ENCODE measurements at places on chromosomes 3 and 15.

DNA sequence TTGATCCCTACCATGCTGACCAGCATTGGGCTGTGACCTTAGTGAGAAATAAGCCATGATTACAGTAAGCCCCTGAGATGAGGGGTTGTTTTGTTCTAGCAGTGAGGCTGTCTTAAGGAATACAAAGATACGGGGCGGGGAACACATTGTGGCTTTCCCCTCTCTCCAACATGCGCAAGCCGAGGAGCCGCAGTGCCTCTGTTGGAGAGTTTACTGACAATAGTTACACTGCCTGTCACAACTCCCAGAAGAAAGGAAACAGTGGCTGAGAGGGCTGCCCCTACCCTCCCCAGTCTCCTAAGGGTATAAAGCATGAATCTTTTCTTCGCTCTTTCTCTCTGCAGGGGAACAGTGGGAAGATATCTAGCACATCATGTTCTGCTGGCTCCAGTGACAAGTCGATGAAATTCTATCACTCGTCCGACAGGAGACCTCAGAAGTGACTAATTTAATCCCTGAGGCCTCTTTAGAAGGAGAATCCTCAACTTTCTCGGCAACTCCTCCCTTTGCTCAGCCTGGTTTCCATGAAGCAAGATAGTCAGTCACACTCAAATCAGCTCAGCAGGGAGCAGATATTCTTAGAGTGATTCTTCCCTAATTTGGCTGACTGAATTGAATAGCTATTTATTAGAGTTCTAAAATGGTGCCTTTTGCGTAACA is 409.0 kb upstream of the PROK2 start:
- DNase-seq: no peak

- no peak for DNase-seq
Observed at GRCh38 chr3:197858133-197858532, 67.1 kb downstream of the LRCH3 start.

GRCh38 chr15:35061825-35062737 is 23.0 kb downstream of the NANOGP8 start:
- no peak for DNase-seq

DNA sequence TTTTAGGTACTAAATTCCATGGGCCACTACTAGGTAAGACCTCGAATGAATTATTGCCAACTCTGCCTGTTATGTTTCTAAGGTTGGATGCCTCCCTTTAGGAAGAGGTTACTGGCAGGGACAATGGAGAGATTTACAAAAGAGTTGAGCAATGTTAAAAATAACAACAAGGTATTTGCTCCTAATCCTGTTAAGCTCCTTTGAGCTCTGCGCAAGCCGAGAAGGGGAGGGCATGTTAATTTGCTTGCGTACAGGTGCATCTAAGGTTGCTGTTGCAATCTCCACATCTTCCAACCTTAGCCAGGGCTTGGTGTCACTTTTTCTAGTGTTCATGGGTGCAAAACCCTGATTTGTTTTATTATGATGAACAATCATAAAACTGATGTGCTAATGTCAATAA is 161.5 kb upstream of the TPM1 start:
- DNase-seq: no peak

- no peak for DNase-seq
Observed at GRCh38 chr3:16770021-16770420, 114.7 kb upstream of the PLCL2 start.

DNA sequence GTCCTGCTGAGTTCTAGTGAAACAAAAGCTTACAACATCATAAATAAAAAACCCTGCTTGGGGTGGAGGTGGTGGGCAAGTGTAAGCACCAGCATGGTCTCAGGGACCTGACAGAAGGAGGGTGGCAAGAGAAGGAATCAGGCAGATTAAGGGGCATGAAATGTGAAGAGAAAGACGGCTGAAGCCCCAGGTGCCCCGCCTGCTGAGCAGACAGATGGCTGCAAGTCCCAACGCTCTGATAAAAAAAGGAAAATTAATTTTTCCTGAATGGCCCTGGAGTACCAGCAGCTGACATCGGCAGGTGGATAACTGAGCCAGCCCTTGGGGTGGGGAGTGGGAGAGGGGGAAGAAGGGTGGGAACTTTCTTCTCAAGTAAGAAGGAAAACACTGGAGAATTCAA is 137.9 kb downstream of the XXYLT1 start:
- DNase-seq: no peak

GRCh38 chr15:39730552-39730951 is 52.1 kb downstream of the FSIP1 start:
- DNase-seq: no peak

DNA sequence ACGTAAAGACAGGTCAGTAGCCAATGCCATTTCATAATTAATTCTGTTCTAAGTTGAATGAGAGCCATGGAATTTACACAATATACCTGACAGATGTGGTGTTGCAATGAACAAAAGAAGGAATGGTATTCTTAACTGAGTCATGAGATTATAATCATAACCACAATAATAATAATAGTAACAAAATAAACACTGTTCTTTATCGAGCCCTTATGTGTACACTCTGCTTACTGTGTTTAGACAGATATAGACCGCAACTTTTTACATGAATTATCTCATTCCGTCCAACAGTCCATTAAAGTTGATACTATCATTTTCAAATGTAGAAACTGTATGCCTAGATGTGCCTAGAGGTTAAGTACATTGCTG is 28.2 kb upstream of the SCAANT1 start:
- DNase-seq: no peak

DNA sequence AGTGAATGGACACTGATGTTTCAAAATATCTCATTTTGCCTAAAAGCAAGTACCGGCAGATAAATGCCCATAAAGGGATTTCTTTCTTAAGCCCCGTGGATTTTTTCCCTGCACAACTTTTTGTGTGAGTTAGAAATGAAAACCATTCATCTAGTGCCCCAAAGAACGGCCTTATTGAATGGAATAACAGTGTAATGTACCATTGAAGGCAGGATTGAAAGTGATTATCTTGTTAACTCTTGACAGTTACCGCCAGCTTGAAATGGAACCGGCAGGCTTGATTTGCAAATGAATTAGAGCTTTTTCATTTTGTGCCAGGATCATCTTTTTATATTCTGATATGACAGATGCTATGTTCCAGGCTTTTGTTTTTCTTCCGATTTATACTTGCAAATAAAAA is 162.2 kb downstream of the RSRC1 start:
- no peak for DNase-seq

DNA sequence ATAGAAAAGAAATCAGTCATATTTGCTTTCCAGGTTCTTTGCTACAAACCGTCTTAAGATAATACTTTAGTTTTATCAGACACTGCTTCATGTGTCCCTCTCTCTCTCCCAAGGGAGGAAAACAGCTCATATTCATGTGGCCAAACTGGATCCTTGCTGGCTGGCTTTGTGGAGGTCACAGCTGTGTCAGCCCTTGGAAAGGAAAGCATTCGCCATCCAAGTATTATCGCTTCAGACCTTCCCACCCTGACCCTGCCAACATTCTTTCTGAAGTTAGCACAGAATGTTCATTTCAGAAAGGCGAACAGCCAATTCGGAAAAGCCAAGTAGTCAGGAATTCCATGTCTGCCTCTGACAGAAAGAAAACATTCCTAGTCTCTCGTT is 213.6 kb downstream of the FEZF2 start:
- no peak for DNase-seq

DNA sequence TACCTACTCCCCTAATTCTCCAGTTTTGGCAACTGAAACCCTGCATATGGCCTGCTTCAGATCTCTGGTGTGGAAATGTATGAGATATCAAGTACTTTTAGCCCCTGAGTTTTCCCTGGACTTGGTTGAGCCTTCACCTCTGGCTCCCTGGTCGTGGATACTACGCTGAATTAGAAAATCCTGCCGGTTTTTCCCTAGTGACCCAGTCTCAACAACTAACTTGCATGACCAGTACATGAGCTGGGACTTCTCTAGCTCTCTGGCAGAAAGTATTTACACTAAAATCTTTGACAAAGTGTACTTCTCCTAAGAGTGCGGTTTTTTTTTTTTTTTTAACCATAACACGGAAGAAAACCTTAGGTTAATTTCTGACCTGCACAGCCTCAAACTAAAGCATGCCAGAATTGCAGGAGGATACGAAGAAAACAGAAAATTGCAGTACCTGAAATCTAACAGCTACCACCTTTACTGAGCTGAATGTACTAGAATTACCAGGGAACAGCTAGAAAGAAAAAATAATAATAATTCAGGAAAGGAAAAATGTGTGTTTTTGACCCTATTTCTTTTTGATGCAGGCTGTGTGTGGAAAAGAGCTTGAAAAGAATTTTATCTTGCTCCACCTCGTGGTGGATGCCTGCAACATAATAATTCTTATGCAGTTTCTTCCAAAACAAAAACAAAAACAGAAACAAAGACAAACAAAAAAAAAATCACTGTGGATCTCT is 165.6 kb downstream of the GMNC start:
- no peak for DNase-seq

DNA sequence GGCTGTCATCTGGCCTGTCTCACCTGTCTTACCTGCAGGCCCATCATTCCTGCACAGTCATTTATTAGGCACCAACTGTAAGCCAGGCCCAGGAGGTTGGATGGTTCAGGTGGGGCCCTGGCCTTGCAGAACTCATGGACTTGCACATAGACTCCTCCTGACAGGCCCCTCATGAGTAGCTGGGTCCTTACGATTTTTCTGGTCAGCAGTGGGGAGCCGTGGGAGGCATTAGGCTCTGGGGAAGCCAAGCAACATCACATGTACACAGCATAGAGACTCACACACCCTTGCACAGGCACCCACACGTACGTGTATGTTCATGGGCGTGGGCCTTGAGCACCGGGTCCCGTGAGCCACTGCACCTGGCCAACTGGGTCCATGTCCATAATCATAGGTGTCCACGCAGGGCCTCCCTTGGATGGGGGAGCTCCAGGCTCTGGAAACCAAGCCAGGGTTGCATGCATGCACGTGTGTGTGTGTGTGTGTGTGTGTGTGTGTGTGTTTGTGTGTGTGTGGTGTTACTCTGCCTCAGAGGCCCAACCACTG is 20.3 kb downstream of the CISH start:
- no peak for DNase-seq

- DNase-seq: no peak
Observed at GRCh38 chr15:48928877-48929538, 34.7 kb downstream of the SHC4 start.

- DNase-seq: no peak
Observed at GRCh38 chr15:100042558-100042957, 299.2 kb downstream of the ADAMTS17 start.

GRCh38 chr3:168475704-168476103 is 380.0 kb upstream of the GOLIM4 start:
- no peak for DNase-seq

DNA sequence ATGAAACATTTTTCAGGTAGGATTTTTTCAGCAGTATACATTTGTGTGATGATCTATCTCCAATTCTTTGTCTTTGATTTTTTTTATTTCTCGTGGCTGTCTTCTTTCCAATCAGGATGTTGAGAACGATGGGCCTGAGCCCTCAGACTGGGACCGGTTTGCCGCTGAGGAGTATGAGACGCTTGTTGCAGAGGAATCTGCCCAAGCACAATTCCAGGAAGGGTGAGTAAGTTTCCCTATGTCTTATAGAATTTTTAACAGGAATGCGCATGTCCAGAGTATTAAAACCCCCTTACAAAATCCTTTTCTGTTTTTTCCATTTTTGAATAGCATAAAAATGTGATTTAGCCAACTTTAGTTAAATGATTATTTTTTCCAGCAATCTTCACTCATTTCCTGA is 90.0 kb downstream of the MSL2 start:
- DNase-seq: no peak

DNA sequence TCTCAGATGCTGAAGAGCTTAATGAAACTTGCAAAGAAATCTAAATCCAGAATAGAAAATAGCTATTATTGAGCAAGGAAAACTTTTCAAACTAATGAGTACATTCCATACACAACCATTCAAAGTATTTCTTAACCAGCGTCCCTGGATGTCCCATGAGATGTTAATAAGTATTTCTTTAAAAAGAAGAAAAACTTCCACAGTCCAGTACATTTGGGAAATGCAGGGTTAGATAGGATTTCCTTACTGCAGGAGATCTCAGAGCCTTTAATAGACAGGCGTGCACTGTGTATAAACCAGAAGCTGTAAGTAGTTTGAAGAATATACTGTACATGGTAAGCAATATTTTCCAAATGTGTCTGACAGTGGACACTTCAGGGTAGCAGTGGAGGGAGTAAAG is 29.6 kb upstream of the BHLHE40 start:
- DNase-seq: no peak

DNA sequence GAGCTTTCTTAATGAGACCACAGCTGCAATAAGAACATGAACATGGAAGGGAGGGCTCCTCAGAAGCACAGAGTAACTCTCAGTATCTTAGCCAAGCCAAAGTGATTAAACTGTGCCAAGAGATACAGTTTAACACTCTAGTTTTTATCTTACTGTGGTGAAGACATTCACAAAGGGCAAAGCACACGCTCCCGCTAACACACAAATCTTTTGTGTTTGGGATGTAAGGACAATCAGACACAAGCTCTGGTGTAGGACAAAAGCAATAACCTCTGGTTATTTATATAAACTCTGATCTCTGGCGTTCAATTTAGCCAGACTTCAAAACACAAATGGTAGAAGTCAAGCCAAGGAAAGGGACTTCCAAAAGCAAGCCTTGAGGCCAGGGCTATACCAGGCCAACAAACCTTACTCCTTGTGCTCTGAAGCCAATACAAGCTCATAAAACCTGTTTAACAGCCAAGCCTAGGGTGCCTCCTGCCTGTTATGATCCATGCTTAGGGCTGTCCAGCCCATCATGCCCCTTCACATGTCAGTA is 27.8 kb downstream of the DPH3 start:
- no peak for DNase-seq

- DNase-seq: no peak
Observed at GRCh38 chr3:118526758-118527513, 507.7 kb downstream of the IGSF11 start.

- no peak for DNase-seq
Observed at GRCh38 chr15:90873998-90874605, 5.7 kb downstream of the FURIN start.

DNA sequence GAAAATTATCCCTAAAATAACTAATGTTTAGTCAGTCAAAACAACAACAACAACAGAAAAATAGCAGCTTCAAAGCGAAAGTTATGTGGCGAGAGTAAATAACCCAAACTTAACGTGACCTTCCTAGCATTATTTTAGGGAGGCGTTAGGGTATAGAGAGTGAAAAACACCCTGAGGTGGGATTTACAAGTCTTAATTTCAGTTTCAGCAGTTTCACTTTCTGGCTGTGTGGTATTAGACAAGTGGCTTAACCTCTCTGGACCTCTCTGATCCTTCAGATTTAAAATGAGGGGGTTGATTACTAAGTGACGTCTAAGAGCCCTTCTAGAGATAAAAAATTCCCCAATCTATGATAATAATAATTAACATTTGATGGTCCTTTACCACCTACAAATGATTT is 291.2 kb downstream of the ZBTB20 start:
- no peak for DNase-seq

Measured in activated CD8-positive, alpha-beta memory T cell treated with anti-CD3 and anti-CD28 coated beads for 1 hour (primary cell).